ENCODE measurements at places on chromosomes 7 and 10.
A peak's percentile ranks its signal among the peaks of the same experiment; 100 is the strongest.

GRCh38 chr10:63683223-63683622 lies 162.0 kb downstream of the REEP3 start:
- no peak for DNase-seq

DNA sequence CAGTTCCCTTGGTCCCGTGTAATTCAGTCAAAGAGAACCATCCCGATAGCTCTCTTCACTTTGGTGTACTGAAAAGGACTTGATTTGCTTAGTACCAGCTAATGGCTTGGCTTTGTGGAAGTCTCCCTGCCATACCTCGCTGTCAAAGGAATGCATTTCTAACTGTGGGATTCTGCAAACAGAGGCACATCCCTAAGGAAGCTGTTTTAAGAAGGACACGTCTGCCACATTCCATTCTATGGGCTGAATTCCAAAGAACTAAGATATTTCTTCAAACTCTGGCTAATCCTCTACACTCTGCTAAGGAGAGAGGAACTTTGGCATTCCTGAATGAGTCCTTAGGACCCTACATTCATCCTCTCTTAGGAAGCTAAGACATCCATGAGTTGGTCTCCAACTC lies 327.9 kb downstream of the SFMBT2 start:
- DNase-seq = no peak

GRCh38 chr7:37514497-37514896 lies 65.8 kb upstream of the ELMO1 start:
- DNase-seq = no peak

- no peak for DNase-seq
Measured at GRCh38 chr7:135759532-135759931, 10.9 kb upstream of the FAM180A start.

- DNase-seq = peak; percentile 71
Measured at GRCh38 chr10:128063736-128064107, 62.5 kb downstream of the MKI67 start.

DNA sequence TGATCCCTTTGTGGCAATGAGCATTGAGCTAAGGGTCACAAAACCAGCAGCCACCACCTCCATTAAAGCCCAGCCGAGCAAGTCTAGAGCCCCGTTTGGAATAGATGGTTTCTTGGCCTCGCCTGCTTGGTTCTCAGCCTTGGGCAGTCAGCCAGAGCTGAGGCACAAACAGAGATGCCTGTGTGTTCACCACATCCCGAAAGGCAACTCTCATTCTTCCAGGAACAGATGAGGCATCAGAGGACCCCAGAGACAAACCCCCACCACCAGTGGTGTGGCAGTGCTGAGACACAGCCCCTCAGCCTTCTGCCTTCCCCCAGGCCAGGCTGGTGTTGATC lies 203.3 kb upstream of the ZMIZ1 start:
- peak; percentile 87 for DNase-seq

DNA sequence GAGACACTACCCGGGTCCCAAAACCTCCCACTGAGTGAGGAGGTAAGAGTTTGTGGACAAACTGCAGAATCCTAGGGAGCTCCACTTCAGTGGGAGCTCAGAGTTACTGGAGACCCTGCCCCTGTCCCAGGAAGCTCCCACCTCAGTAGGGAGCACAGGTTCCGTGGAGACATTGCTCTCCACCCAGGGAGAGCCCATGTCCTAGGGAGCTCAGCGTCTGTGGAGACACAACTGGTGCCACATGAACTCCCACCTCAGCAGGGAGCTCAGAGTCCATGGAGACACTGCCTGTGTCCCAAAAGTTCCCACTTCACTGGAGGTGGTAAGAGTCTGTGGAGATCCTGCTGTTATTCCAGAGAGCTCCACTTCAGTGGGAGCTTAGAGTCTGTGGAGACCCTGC lies 6.3 kb downstream of the MYO1G start:
- DNase-seq = no peak
